ENCODE measurements at places on chromosomes 7 and 10.

DNA sequence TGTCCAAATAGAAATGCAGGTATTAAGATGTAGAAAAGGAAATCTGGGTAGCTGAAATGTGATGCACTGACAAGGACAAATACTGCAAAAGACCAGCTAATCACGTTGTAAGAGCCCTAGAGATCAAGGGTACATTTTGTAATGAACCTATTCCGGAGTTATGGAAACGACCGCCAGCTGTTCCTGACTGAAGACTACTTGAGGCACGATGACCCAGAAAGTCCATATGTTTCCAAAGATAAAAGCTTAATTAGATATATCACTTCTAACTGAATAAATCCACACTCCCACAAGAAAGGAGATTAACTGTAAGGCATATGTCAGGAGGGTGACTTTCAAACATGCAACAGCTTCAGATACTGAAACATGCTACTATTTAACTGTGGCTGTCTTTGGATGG lies 253.5 kb downstream of the NSUN6 start:
- no peak for DNase-seq

GRCh38 chr10:33859319-33860022 lies 525.0 kb upstream of the NRP1 start:
- DNase-seq = no peak

GRCh38 chr7:44685723-44686122 lies 62.9 kb upstream of the ZMIZ2 start:
- no peak for DNase-seq

GRCh38 chr10:87850742-87851205 lies 12.6 kb downstream of the KLLN start:
- DNase-seq = no peak

GRCh38 chr10:92142512-92142911 lies 148.4 kb downstream of the CPEB3 start:
- DNase-seq = no peak

- no peak for DNase-seq
Observed at GRCh38 chr7:106679153-106679931, 18.4 kb upstream of the CCDC71L start.

- DNase-seq = no peak
Observed at GRCh38 chr7:12199363-12199762, 11.7 kb upstream of the TMEM106B start.

DNA sequence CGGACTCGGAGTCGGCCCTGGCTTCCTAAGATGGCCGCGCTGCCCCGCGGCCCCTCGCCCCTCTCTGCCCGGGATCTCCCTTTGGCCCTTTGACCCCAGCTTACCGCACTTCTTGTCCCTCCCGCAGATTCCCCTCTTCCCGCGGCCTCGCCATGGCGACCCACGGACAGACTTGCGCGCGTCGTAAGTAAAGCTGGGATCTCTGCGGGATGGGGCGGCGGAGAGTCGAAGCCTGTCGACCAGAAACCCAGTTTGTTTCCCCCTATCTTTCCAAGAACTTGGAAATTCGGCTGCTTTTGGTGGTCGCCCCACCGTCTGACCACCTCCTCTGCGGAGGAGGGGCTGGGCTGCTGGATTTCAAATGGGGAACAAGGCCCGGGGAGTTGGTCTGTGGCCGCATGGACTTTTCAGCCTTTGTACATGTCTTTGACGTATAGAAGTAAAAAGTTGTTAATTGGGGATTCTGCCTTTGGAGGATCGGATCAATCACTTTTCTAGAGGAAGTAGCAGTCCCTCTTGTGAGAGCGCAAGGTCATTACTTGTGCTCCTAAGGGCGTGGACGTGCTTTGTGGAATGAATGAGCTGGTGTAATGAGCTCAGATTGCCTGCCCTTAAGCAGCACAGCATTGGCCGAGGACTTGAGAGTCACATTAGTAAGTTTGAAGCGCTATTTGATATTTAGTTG lies 553 bp downstream of the VDAC2 start:
- no peak for DNase-seq

DNA sequence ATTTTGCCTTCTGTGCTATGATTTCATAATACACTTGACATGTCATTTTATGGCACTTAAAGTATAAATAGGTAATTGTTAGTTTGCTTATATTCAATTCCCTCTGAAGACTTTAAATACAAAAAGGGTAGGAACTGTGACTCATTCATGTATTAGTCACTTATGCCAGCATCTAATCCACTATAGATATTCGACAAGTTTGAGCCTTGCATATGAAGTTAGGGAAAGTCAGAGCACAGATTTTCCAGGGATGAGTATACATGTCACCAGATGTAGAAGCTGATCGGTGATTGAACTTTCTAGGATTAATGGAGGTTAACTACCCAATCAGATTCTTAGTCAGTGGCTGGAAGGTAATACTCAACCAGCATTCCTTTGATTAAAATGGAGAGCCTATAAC lies 1321.5 kb downstream of the XPNPEP1 start:
- no peak for DNase-seq

GRCh38 chr10:124619195-124619594 lies 125.0 kb downstream of the FAM53B start:
- no peak for DNase-seq

- no peak for DNase-seq
Observed at GRCh38 chr7:135403302-135403701, 106.6 kb downstream of the CNOT4 start.

- DNase-seq = no peak
Observed at GRCh38 chr10:34163075-34163905, 651.8 kb downstream of the PARD3 start.

DNA sequence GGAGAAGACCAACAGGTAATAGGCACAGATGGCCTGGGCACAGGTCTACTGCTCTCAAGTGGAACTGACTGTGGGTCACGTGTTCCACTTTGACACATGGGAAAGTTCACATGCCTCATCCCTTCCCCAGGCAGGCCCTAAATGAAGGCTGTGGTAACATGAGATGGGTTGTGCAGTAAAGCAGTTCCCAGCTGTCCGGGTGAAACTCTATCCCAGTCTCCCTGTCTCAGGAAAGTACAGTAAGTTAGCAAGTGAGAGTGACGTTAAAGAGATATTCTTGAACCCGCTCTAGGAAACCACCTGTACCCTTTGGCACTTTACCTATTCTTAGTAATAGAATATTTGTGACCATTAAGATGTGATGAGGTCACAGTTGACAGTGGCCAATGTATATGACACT lies 343.7 kb upstream of the AOAH start:
- DNase-seq = no peak

GRCh38 chr10:69649786-69650550 lies 19.9 kb downstream of the FAM241B start:
- no peak for DNase-seq

GRCh38 chr10:44949915-44950314 lies 9.7 kb upstream of the RASSF4 start:
- no peak for DNase-seq

GRCh38 chr7:35752742-35753141 lies 48.1 kb upstream of the SEPTIN7 start:
- no peak for DNase-seq

Data from suprapubic skin (tissue), 4 donors.